ENCODE measurements at places on chromosomes 7 and 10.

GRCh38 chr7:123979876-123980275 is 53.0 kb downstream of the TMEM229A start:
- no peak overlapping the region for H3K27ac ChIP-seq
- DNase-seq = no peak
- no peaks in the 10 kb centered on the region for H3K36me3 ChIP-seq
- no peak overlapping the region for H3K4me3 ChIP-seq

DNA sequence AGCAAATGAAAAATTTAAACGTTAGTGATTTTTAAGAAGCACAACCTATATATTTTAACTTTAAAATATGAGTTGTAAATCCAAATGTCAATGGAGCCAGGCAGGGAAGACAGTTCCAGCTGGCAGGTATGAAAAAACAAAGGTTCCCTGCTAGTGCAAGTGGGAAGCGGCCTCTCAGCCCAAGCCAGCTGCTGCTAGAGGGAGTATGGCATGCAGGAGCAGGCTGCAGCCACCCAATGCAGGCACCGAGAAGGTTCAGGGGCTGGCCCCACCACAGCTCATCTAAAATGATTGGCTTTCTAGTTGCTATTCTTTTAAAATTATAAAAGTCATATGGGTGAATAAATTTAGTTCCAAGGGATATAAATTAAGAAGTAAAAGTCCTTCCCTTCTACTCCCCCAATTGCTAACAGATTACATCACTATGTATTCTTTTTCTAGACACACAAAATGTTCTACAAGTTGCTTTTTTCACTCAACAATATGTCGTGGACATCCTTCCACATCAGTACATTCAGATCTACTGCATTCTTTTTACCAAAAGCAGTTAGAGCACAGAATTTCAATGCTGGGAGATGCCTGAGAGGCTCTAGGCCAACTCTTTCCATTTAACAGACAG is 69.3 kb downstream of the SGMS1 start:
- DNase-seq = peak; percentile 8
- H3K36me3 ChIP-seq = no peaks in the 10 kb centered on the region
- no peaks in the 10 kb centered on the region for H3K27me3 ChIP-seq
- H3K4me1 ChIP-seq = peaks cover 39% of the 10 kb centered on the region
- H3K4me3 ChIP-seq = no peak overlapping the region

DNA sequence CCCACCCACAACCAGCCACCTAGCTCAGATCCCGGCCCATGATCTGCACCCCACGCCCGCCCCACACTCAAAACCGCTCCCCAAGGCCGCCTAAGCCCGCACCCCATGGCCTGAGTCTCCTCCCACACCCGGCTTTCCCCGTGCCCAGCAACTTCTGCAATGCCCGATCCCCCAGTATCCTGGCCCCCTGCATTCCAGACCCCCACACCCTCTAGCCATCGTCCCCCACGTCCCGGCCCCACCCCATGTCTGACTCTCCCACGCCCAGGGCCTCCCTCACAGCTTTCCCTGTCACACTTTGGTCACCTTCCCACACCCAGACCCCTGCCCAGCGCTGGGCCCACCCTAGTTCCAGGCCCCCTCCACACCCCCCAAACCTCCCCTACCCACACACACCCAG is 20.1 kb upstream of the FXYD4 start:
- no peak overlapping the region for H3K4me3 ChIP-seq
- H3K36me3 ChIP-seq = no peaks in the 10 kb centered on the region
- DNase-seq = no peak

DNA sequence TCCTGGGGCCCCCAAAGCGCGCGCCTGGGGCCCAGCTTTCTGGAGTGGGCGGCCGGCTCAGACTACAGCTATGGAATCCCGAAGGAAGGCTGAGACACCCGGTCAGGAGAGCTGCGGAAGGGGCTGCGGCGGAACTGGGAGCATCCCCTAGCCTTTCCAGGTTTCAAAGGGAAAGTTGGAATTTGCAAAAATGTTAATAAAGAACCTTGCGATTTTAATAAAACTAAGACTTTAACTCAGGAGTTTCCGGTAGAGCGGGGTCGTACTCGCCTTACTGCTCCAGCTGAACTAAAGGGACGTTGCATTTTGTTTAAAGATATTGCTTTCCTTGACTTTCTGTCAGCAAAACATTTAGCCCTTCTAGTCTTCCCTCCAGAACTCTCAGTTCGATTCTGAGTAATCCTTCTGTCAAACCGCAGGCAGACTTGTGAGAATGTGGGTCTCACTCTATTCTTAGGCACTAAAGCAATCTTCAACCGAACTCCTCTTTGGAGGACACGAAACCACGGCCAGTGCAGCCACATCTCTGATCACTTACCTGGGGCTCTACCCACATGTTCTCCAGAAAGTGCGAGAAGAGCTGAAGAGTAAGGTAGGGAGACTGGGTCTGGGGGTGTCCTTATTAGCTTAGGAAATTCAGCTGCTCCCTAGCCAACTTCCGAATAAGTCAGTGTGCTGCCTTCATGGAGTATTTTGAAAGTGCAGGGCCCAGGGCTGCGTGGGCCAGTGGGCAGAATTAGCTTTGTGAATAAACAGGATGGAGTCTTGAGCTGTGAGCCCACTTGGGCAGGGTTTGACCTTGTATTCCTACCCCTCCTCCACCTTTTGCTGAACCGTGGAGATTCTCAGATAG is 1.9 kb downstream of the CYP26A1 start:
- H3K4me3 ChIP-seq = peak overlapping the region; percentile 90
- peaks cover 78% of the 10 kb centered on the region for H3K27me3 ChIP-seq
- no peak overlapping the region for H3K27ac ChIP-seq

DNA sequence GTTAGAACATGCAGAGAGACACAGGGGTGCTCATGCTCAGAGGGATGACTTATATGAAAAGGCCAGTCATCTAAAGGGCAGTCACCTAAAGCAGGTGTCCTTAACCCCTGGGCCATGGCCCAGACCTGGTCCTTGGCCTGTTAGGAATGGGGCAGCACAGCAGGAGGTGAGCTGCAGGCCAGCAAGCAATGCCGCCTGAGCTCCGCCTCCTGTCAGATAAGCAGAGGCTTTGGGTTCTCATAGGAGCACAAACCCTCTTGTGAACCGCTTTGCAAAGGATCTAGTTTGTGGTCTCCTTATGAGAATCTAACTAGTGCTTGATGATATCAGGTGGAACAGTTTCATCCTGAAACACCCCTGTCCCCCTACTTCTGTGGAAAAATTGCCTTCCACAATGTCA is 14.5 kb downstream of the ANKRD7 start:
- H3K36me3 ChIP-seq = no peaks in the 10 kb centered on the region
- H3K27me3 ChIP-seq = no peaks in the 10 kb centered on the region

- H3K4me1 ChIP-seq = peaks cover 50% of the 10 kb centered on the region
- no peaks in the 10 kb centered on the region for H3K36me3 ChIP-seq
- H3K27ac ChIP-seq = peak overlapping the region; percentile 65
- H3K4me3 ChIP-seq = peak overlapping the region; percentile 16
These were observed 15.3 kb downstream of the RASGEF1A start for GRCh38 chr10:43251419-43252165.

DNA sequence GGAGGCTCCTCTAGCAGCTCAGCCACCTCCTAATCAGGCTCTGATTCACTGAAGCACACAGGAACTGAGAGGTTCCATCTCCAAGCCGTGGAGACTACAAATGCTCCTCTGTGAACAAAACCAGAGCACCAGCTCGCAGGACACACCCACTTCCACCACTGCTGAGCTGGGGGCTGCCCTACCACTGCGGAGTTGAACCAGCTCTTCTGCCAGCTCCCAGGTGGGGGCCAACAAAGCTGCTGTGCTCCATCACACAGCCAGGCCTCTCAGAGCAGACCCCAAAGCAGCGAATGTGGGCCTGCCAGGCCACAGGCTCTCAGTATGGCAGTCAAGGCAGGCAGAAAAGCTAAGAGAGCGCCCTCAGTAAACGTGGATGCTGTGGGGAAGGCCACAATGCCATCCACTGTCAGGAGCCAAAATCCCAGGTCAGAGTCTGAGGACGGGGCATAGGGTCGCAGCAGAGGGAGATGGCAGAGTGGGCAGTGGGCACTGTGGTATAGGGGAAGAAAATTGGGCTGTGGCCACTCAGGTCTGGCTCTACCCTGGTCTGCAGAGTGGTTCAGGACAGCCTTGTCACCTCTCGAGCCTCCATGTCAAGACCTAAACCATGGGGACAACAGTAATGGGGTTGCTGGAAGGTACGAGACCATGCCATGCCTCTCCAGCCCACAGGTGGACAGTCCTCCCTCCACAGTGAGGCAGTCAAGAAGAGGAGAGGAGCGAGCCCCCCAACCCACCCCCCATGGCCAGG is 82.1 kb downstream of the GRID1 start:
- H3K4me1 ChIP-seq = no peaks in the 10 kb centered on the region
- peaks cover 20% of the 10 kb centered on the region for H3K27me3 ChIP-seq
- no peak overlapping the region for H3K4me3 ChIP-seq
- H3K27ac ChIP-seq = no peak overlapping the region
- DNase-seq = no peak
- H3K36me3 ChIP-seq = no peaks in the 10 kb centered on the region

GRCh38 chr7:157712666-157713235 is 375.9 kb downstream of the DNAJB6 start:
- H3K27me3 ChIP-seq = peaks cover 39% of the 10 kb centered on the region
- H3K4me1 ChIP-seq = peaks cover 4% of the 10 kb centered on the region
- DNase-seq = no peak
- H3K27ac ChIP-seq = no peak overlapping the region
- H3K4me3 ChIP-seq = no peak overlapping the region
- H3K36me3 ChIP-seq = no peaks in the 10 kb centered on the region

GRCh38 chr10:35554036-35554435 is 51.1 kb upstream of the GJD4 start:
- H3K4me1 ChIP-seq = peaks cover 11% of the 10 kb centered on the region
- H3K27me3 ChIP-seq = no peaks in the 10 kb centered on the region
- H3K27ac ChIP-seq = peak overlapping the region; percentile 62
- peaks cover 19% of the 10 kb centered on the region for H3K36me3 ChIP-seq
- no peak overlapping the region for H3K4me3 ChIP-seq

DNA sequence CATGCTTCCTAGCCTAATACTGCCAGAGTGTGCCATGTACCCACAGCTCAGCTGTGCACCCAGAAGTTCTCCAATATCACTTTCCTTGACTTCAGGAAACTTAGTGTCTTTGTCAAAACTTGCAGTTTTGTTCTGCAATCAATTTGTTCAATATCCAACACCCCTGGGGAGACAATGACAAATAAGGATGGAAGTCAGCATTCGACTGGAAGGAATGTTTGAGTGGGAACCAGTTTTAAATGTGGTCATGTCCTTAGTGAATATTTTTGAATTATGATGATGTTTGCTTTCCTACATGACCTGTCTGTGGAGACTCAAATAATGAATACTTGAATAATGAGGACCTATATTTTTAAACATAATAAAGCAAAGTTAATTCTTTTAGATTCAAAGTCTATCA is 112.0 kb downstream of the ANK3 start:
- H3K4me1 ChIP-seq = peaks cover 5% of the 10 kb centered on the region
- no peaks in the 10 kb centered on the region for H3K27me3 ChIP-seq
- DNase-seq = no peak
- H3K36me3 ChIP-seq = no peaks in the 10 kb centered on the region

GRCh38 chr10:19385846-19386450 is 337.3 kb downstream of the MALRD1 start:
- no peaks in the 10 kb centered on the region for H3K27me3 ChIP-seq
- H3K36me3 ChIP-seq = no peaks in the 10 kb centered on the region
- no peak for DNase-seq

GRCh38 chr7:159064121-159064815 is 80.4 kb downstream of the VIPR2 start:
- peaks cover 20% of the 10 kb centered on the region for H3K4me1 ChIP-seq
- peaks cover 3% of the 10 kb centered on the region for H3K27me3 ChIP-seq
- no peak for DNase-seq
- no peak overlapping the region for H3K4me3 ChIP-seq

GRCh38 chr7:130277763-130278643 is 11.3 kb downstream of the CPA2 start:
- H3K4me1 ChIP-seq = peaks cover 66% of the 10 kb centered on the region
- H3K27me3 ChIP-seq = peaks cover 3% of the 10 kb centered on the region
- peaks cover 4% of the 10 kb centered on the region for H3K36me3 ChIP-seq
- no peak overlapping the region for H3K4me3 ChIP-seq
- peak overlapping the region; percentile 63 for H3K27ac ChIP-seq

- no peaks in the 10 kb centered on the region for H3K36me3 ChIP-seq
- no peaks in the 10 kb centered on the region for H3K27me3 ChIP-seq
- DNase-seq = no peak
- peaks cover 5% of the 10 kb centered on the region for H3K4me1 ChIP-seq
- H3K4me3 ChIP-seq = no peak overlapping the region
These were observed 22.3 kb upstream of the AGR3 start for GRCh38 chr7:16904076-16904475.

- H3K4me3 ChIP-seq = no peak overlapping the region
- no peaks in the 10 kb centered on the region for H3K36me3 ChIP-seq
- no peak for DNase-seq
- H3K27me3 ChIP-seq = peaks cover 3% of the 10 kb centered on the region
- H3K4me1 ChIP-seq = no peaks in the 10 kb centered on the region
These were observed 24.5 kb upstream of the ELAPOR2 start for GRCh38 chr7:87083865-87084519.

- H3K27ac ChIP-seq = peak overlapping the region; percentile 56
- peaks cover 6% of the 10 kb centered on the region for H3K4me1 ChIP-seq
- peaks cover 19% of the 10 kb centered on the region for H3K27me3 ChIP-seq
These were observed 15.2 kb upstream of the NFE2L3 start for GRCh38 chr7:26136831-26137230.

GRCh38 chr10:71480662-71481061 is 83.9 kb downstream of the CDH23 start:
- no peaks in the 10 kb centered on the region for H3K36me3 ChIP-seq
- H3K27me3 ChIP-seq = peaks cover 72% of the 10 kb centered on the region
- DNase-seq = no peak
- peaks cover 4% of the 10 kb centered on the region for H3K4me1 ChIP-seq

DNA sequence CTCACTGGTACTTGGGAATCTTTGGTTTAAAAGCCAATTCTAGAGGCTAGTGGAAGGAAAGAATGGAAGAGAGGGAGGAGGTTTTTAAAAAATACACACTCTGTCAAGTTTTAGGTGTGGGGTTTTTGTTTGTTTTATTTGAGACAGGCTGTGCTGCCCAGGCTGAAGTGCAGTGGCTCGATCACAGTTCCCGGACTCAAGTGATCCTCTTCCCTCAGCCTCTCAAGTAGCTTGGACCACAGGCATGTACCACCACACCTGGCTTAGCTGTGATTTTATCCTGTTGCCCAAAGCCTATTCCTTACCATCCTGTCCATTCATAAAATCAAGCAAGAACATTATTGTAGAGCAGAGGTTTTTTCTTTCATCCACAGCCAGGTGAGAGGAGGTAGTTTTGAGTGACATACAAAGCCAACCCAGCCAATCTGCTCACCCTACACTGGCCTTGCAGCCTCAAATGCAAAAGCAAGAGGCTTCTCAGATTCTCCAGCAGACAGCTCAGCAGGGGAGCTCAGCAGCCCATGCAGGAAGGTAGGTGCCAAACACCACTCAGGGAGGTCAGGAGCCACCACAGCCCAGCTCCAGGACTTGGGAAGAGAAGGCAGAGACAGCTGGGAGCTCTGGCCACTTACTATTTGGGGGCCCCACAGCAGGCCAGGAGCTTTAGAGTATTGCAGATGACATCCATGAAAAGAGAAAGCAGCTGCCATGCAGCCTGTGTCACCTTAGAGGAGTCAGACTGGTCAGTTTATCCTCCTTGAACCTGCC is 65.8 kb downstream of the TMEM209 start:
- H3K4me3 ChIP-seq = no peak overlapping the region
- DNase-seq = no peak
- H3K4me1 ChIP-seq = peaks cover 56% of the 10 kb centered on the region
- peaks cover 31% of the 10 kb centered on the region for H3K36me3 ChIP-seq

- H3K27me3 ChIP-seq = peaks cover 2% of the 10 kb centered on the region
- H3K4me1 ChIP-seq = no peaks in the 10 kb centered on the region
- DNase-seq = no peak
- H3K27ac ChIP-seq = no peak overlapping the region
- no peak overlapping the region for H3K4me3 ChIP-seq
These were observed 25.6 kb upstream of the ZC3HAV1L start for GRCh38 chr7:139061416-139061815.

- no peaks in the 10 kb centered on the region for H3K4me1 ChIP-seq
- DNase-seq = no peak
- H3K27ac ChIP-seq = no peak overlapping the region
- H3K27me3 ChIP-seq = peaks cover 51% of the 10 kb centered on the region
- no peaks in the 10 kb centered on the region for H3K36me3 ChIP-seq
These were observed 618.7 kb downstream of the DNAJB6 start for GRCh38 chr7:157955348-157955999.

All from nephron progenitor cell (in vitro differentiated cells).